Left renal pelvis (tissue), 4 donors: ENCODE measurements at places on chromosomes 4 and X. TPM values are rescaled to one million over a fixed set of nuclear protein-coding genes. Genes with fewer than 3 reads are reported as not detected.

SLC10A3 gene
- polyA plus RNA-seq: 21.7 TPM

DNA sequence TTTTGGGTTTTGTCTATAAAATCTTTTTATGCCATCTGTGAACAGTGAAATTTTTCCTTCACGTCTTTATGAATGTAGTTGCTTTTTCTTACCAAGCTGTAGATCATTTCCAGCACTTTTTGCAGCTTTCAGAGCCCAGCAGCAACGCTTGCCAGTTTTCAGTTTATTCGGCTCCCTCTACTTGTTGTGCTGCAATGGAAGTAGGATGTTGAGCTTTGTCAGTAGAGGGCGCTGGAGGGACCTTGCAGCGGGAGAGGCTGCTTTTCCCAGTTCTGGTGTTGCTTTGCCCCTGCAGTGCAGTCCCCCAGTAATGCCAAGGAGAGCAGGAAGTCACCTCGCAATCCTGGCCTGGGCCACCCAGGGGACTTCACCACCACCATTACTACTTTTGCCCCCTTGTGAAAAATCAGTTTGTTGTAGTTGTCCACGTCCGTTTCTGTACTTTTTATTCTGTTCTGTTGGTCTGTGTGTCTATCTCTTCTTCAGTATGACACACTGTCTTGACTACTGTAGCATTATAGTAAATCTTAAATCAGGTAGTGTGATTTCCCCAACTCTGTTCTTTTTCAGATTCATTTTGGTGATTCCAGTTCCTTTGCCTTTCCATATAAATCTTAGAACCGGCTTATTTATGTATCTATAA lies 21.8 kb downstream of the CMC4 start:
- no peak for DNase-seq

KLB gene
- 0.26 TPM for polyA plus RNA-seq

DNA sequence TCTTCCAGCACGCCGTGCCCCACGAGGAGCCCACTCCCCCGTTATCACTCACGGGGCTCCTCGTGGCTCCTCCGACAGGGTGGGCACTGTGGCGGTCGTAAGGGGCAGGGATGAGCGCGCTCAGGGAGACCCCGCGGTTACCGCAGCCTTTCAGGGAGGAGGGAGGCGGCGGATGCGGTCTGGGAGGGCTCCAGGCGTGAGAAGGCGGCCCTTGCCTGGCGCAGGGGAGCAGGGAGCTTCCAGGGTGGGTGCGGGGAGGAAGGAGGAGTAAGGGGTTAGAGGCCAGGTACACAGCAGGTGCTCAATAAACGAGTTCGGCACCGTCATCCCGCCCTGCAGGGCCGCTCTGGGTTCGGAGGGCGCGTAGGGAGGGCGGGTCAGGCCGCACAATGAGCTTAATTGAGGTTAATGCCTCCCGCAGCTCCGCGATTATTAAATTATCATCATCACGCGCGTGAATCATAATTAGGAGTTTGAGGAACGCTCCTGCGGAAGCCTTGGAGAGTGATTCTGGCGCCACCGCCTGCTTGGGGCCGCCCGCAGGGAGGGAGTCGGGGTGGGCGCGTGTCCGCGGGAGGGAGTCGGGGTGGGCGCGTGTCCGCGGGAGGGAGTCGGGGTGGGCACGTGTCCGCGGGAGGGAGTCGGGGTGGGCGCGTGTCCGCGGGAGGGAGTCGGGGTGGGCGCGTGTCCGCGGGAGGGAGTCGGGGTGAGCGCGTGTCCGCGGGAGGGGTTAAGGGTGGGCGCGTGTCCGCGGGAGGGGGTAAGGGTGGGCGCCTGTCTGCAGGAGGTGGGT lies 7.6 kb upstream of the NKX1-1 start:
- DNase-seq: no peak

CPE gene
- polyA plus RNA-seq: 204 TPM
